ENCODE measurements at places on chromosomes 7 and 10.

DNA sequence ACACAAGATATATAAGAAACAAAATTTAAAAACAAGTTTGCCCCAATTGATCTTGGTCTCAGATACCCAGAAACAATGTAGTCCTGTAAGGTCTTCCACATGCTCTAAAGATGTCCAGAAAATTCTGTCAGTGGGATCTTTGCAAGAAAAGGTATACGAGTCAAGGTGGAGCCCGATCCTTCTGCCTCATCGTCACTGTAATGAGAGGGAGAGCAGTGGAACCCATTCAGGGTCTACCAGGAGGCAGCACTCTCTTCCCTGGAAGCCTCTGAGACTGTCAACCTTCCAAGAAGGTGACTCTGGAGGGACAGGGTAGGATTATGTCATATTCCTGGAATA is 112.8 kb downstream of the JCAD start:
- no peak for DNase-seq

GRCh38 chr10:78511324-78512204 is 477.9 kb downstream of the RPS24 start:
- DNase-seq = no peak

DNA sequence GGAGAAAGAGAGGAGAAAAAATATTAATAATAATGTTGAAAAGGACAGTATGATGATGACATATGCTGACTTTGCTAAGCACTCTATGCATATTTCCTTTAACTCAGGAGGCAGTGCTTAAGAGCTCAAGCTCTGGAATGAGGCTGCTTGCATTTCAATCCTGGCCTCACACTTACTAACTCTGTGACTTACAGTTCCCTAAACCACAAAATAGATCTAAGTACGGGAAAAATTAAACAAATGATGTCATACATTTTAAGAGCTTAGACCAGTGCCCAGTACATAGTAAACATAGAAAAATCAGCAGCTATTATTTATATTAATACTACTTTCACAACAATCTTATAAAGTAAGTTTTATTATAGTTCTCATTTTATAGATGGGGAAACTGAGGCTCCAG is 61.3 kb downstream of the GFRA1 start:
- no peak for DNase-seq

DNA sequence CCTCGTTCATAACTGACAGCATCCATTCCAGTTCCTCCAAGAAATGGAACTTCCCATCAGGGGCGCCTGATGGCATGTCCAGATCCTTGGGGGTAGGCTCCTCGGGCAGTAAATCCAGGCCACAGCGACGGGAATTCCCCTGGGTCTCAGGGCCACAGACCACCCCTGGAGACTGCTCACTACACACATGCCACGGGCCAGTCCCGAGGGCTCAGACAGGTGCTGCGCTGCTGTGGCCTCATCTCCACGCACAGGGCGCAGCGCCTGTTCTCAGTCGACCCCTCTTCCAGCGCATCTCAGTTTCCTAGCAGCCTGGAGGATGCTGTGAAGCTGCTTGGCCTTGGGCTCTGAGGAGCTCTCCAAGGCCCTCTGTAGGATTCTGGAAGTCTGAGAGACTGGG is 473.5 kb upstream of the FOXK1 start:
- no peak for DNase-seq

- no peak for DNase-seq
Observed at GRCh38 chr10:72690071-72690755, 1.7 kb upstream of the MCU start.

- peak; percentile 55 for DNase-seq
Observed at GRCh38 chr7:128841921-128842673, 11.9 kb downstream of the FLNC start.

Measured in right lobe of liver (tissue), 6 donors.